ENCODE measurements at places on chromosomes 3 and 15. TPM values are rescaled to one million over a fixed set of nuclear protein-coding genes. Genes with fewer than 3 reads are reported as not detected.

IL17RD gene
- 13.1 TPM for total RNA-seq

DNA sequence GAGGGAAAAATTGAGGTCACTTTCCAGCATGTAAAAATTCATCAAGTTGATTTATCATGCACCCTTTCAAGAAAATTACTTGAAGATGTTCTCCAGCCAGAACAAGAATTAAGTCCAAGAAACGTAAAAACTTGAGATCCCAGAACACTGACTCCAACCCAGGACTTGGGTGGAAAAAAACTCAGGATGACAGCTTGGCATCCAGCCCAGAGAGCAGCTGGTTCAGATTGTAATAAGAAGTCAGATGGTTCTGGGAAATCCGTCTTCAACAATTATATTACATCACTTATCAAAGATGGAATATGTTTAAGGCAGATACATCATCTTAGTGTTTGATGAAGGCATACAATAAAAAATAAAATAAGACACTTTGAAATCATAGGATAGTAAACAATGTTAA is 23.0 kb upstream of the DNAJC13 start:
- no peak for ATAC-seq

- no peak for ATAC-seq
These were observed 47.9 kb downstream of the PIK3CB start for GRCh38 chr3:138786788-138787271.

ACKR2 gene
- 0.38 TPM for total RNA-seq

GRCh38 chr3:143978263-143978631 is 6.6 kb downstream of the DIPK2A start:
- ATAC-seq = no peak
